ENCODE measurements at places on chromosomes 5 and 9.

GRCh38 chr5:38806775-38807258 lies 39.0 kb upstream of the OSMR start:
- DNase-seq: no peak

DNA sequence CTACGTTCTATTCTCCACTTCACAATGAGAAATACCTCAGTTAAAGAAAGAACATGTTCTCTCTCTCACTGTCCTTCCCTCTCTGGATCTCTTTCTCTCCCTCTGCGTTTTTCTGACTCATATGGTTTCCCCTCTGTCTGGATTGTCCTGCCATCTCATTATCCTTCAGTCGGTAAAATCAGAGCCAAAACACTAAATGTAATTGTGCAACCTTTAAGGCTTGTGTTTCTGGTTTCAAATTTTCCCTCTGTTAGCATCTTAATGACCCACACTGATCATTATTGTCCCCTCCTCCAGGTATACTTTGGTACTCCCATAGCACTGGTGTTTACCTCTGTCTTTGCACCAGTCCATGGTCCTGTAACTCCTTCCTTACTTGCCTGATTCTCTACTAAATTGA lies 509.4 kb upstream of the C9orf72 start:
- DNase-seq: no peak

DNA sequence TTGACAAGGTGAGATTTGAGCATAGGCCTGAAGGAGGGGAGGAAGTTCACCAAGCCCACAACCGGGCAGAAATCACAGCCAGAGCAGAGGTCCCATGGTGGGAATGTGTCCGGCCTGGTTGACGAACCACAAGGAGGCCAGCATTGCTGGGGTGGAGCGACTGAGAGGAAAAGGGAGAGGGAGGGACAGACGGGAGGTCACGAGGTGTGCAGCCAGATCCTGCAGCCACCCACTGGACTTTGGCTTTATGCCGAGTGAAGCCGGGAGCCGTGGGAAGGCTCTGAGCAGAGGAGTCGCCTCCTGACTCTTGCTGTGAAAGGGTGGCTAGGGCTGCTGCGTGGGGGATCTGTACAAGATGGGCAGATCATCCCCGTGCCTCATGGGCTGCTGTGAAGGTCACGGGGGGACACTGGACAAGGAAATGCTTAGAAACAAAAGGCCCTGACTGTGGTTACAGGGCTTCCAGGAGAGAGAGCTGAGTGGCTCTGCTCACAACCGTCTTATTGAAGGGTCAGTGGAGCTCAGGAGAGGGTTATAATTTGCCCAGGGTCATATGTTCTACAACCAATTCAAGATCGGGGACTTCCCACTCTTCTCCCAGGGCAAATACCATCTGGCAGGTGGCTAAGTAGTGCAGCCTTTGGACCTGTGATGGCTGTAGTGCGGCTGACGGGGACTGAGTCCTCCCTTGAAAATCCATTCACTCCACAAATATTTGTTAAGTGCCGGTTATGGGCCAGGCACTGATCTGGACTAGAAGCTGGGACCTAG lies 15.6 kb upstream of the CD74 start:
- no peak for DNase-seq

GRCh38 chr9:13942695-13943094 lies 371.2 kb downstream of the NFIB start:
- DNase-seq: no peak

Measured in COR-L47 (cell line).